ENCODE measurements at places on chromosomes 2 and 18.

DNA sequence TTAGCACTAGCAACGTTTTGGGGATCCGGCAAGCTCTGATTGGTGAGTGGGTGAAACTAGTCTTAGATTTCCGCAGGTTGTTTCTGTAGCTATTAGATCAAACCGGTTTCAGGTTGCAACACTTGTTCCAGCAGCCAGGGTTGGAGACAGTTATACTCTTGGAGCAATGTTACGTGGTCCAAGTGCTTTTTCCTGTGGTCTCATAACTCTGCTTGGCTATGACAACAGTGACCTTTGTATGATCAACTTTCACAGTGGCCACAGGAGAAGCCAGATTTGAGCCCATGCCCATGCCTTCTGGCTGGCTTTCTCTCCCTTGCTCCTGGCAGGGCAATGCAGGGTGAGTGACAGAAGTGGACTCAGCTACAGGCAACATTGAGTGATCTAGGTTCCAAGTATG is 84.5 kb upstream of the TAF1B start:
- DNase-seq: no peak

DNA sequence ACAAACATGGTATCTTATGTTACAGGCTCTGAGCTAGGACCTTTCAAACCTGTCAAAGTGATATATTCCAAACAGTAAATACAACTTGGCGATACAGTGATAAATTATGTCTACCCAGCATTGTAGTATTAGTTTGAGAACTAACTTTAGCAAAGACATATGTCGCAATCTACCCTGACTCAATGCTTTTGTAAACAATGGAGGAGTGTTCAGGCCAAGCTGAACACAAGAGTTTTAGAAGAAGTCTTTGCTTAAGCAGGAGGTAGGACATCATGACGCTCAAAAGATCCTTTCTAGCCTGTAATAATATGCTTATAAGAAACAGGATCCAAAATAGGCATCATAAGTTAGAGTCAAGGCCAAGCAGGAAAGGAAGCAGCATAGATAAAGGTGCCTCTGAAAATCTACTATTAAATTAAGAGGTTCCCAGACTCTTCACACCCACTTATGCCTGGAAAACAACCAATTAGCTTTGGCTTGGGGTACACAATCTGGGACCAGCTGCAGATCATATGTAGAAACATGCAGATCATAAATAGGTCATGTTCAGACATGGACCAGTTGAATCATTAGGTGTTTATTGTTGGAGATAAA is 132.5 kb downstream of the CSRNP3 start:
- DNase-seq: no peak

DNA sequence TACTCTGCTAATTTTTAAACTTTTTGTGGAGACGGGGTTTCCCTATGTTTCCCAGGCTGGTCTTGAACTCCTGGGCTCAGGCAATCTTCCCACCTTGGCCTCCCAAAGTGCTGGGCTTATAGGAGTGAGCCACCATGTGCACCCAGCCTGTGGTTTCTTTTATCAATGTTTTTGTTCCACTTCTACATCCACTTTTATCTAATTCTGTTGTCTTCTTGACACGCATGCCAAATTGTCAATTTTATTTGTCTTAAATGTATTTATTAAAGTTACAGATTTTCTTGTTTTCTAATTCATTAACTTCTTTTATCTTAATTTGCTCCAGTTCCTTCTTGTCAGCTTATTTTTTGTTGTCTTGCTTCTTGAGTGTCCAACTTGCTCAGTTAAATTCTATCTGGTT is 43.8 kb upstream of the ASPRV1 start:
- DNase-seq: no peak

GRCh38 chr2:102114290-102114721 is 28.2 kb upstream of the IL1R1 start:
- DNase-seq: peak; percentile 70

DNA sequence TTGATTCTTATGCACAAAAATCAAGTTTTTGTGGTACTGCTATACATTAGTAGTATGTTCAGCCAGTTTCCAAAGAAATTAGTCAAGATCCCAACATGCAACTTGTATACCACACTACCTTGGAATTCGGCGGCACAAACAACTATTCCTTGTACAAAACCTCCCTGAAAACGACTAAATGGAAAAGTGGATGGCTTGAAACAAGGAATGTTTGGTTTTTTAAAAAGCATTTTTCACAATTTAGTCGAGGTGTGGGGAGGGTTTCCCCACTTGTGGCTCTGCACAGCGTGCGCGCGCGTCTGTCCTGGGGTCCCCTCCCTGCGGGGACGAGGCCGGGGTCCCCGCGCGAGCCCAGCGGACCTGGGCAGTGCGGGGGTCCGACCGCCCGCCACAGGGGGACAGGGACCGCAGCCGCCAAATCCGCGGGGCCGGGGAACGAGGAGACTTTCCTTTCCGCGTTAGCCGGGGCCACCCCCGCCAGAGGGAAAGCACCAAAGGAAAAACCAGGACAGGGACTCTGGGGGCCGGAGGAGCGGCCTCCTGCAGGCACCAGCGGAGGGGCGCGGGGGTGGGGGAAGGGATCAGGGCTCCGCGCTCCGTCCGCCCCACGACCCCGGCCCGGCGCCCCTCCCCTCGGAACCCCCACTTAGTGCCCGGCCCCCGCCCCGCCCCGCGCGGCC is 534 bp upstream of the SOCS6 start:
- DNase-seq: peak; percentile 50

GRCh38 chr2:16466133-16466820 is 199.4 kb downstream of the CYRIA start:
- DNase-seq: no peak

DNA sequence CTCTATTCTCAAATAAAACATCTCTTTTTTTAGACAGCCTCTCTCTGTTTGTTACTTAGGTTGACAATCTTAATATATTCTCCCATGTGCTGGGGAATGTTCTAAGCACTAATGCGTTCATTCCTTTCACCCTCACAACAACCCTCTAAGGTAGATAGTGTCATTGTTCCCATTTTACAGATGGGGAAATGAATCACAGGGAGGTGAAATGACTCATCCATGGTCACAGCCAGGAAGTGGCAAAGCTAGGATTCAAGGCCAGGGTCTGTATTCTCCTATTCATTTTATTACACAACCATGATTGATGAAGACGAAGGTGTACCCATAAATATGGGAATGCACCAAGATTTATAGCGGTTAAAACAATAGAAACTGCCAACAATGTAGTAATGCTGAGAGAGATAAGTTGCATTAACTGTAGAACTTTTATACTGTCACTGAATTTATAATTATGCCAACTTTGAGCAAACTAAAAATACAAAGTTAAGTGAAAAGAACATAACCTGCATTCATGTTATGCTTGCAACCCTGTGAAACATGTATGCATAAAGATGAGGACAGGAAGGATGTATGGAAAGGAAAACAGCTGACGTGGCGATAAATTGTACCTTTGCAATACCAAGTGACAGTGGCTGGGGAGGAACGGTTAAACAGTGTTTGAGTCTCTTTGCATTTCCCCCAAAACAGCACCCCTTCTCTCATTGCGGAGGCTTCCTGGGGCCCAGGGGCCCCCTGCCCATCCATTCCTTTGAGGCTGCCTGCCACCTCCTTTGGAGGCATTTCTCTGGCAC is 257.7 kb upstream of the AGAP1 start:
- DNase-seq: no peak

GRCh38 chr18:8699948-8700347 is 5.4 kb upstream of the MTCL1 start:
- DNase-seq: peak; percentile 58

- DNase-seq: no peak
Observed at GRCh38 chr2:229665158-229665557, 49.2 kb downstream of the DNER start.

DNA sequence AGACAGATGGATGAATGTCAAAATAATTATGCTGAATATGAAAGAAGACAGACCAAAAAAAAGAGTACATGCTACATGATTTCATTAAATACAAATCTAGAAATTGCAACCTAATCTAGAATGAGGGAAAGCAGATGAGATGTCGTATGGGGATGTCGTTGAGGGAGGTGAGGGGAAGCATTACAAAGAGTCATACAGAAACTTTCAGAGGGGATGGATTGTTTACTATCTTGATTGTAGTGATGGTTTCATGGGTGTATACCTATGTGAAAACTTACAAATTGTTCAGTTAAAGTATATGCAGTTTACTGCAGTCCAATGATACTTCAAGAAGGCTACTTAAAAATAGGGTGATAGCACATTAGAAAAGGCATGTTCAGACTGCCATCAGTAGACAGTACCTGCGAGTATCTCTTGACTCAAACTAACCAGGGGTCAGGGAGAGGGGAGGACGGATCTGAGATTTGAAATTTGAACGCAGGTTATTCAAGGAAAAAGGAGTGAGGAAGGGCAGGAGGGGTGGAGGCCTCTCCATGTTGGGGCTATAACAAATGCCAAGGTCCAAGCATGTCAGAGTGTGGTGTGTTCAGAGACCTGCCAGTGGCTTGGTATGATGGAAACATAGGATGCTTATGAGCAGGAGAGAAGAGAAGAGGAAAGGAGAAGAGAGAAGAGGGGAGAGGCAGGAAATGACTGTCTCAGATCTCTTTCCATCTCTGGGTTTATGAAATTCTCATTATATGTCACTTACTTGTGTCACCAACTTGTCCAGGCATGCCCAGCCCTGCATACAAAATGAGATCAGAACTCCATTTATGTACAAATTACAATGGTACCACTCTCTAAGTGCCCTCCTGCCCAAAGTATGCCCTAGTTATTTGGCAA is 257.3 kb upstream of the CXCR4 start:
- no peak for DNase-seq

GRCh38 chr2:12507295-12507694 is 209.4 kb upstream of the TRIB2 start:
- no peak for DNase-seq

- DNase-seq: no peak
Observed at GRCh38 chr2:36569267-36569856, 28.6 kb downstream of the FEZ2 start.

DNA sequence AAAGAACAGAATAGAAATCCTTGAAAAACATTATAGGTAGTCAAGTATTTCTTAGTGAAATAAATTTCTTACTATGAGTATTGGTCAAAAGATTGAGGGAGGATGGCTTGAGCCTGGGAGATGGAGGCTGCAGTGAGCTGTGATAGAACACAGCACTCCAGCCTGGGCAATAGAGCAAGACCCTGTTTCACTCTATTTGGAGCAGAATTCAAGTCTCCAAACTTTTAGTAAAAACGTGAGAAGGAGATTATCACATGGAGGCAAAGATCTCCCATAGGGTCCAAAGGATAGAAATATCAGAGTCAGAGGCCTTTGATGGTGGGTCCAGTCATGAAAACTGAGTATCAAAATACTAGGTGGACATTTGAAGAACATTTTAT is 2.4 kb upstream of the MYL12A start:
- DNase-seq: no peak

DNA sequence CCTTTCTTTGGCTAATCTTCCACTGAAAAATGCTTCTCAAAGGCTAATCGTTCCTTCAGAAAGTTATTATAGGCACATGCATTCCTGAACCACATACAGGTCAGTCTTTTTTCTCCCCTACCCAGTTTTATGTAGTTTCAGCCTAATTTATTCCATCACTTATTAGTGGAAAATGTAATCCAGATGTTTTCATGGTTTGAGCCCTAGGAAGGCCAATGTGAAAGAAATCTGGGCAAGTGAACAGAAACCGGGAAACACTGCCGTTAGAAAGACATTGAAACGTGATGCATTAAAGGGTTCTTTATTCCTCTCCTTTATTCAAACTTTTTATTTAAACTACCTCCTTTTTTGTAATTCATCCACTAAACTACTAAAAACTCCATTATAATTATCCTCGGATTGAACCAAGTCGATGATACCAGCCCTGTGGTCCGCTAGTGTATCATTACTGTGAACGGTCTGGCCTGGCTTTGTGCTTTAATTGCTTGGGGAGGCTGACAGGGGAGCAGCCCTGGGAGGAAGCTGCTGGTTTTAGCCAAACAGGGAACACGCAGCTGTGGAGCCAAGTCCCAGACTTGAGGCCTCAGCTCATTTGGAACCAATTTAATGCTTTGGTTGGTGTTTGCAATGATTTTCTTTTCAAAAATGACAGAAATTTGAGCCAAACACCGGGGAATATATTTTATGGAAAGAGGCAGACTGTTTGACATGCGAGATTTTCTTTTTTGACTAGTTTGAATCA is 149.2 kb downstream of the ARHGAP28 start:
- DNase-seq: peak; percentile 67

- no peak for DNase-seq
Observed at GRCh38 chr2:2050446-2050845, 280.6 kb downstream of the MYT1L start.

DNA sequence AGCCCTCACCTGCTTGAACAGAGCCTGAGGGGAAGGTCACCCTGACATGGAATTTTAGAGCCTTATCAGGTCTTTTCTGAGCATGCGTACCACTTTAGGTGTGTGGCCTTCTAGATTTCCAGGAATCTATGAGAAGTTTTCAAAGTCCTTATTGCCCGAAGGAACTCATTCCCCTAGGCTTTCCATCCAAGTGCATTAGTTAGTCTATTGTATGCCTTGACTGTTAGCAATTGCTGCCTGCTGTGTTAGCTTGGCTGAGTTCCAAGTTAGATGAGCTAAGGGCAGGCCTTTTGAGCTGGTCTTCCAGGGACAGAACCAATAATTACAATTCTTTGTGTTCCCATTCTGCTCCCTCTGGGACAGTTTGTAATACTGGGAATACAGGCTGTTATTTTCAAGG is 30.8 kb upstream of the PUM2 start:
- peak; percentile 69 for DNase-seq

DNA sequence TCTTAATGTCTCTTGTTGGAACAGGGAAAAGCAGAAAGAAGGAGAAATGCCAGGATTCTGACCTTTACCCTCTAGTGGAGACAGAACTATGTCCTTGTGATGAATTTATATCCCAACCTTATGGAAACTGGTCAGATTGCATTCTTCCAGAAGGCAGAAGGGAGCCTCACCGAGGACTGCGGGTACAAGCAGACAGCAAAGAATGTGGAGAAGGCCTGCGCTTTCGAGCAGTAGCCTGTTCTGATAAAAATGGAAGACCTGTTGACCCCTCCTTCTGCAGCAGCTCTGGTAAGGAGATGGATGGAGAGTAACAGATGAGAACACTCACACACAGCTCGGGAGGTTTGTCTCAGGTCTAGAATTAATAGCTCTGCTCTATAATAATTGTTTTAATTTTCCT is 552.7 kb upstream of the HNMT start:
- peak; percentile 47 for DNase-seq

DNA sequence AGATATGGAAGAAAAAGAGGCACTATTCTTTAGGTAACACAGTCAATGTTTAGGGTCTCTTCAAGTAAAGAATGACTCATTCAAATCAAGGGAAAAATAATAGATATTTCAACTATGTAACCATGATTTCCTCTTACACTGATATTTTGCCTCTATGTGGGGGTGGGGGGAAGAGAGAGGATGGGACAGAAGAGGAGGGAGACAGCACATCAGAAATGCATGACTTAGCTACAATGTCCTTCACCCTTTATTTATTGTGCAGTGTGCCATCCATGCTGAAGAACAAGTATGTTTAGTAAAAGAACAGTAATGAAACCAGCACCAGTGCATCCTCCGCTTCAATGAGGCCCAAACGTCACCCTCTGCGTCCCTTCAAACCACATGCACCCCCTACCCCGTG is 204.8 kb downstream of the HDAC4 start:
- no peak for DNase-seq

GRCh38 chr18:10715791-10716190 is 190.0 kb downstream of the NAPG start:
- DNase-seq: peak; percentile 96
